Fibroblast of upper back skin (primary cell): ENCODE measurements at places on chromosomes 11 and 22.
A peak's percentile ranks its signal among the peaks of the same experiment; 100 is the strongest.

GRCh38 chr11:74630043-74630442 is 37.7 kb downstream of the POLD3 start:
- DNase-seq: no peak

- DNase-seq: no peak
Measured at GRCh38 chr11:14081581-14082231, 119.2 kb downstream of the SPON1 start.

GRCh38 chr11:83156996-83157593 is at the start of gene PCF11:
Gene PCF11 (plus strand): TSS chr11:83157131. CDS start chr11:83157440, 309 bp downstream.
- no peak for DNase-seq

GRCh38 chr11:10303558-10304363 is 1.1 kb upstream of the ADM start:
- peak; percentile 80 for DNase-seq

GRCh38 chr11:16280256-16280682 is 76.1 kb downstream of the SOX6 start:
- DNase-seq: peak; percentile 24

- DNase-seq: no peak
Measured at GRCh38 chr22:40410272-40410671, 39.9 kb downstream of the SGSM3 start.

DNA sequence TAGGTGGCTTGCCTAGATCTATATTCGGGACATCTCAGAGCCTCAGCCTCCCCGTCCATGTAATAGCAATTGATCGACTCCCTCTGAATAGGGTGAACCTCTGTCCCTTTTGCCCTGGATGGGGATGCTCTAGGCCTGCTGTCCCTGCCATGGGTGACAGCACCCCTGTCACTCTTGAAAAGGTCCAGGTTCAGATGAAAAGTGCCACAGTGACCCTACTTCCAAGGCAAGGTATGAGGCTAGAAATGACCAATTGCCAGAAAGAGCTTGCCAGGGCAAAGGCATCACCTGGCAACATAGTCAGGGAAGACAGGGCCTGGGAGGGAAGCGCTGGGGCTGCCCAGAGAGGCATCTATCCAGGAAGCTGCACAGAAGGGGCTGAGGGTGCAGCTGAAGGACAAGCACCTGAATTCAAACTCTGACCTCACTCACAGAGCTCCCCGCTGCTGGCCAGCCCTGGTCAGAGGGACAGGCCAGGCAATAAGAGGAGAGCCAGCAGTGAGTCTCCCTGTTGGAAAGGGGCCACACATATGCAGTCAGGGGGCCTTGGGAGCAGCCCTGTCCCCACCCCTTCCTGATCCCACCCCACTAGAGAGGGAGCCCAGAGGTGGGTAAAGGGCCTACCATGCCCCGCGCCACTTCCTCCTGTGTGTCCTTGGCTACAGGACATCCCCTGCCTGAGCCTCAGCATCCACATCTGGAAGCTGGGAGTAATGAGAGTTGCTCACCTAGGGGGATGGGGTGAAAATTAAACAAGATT is 9.0 kb upstream of the APOBEC3A start:
- no peak for DNase-seq

DNA sequence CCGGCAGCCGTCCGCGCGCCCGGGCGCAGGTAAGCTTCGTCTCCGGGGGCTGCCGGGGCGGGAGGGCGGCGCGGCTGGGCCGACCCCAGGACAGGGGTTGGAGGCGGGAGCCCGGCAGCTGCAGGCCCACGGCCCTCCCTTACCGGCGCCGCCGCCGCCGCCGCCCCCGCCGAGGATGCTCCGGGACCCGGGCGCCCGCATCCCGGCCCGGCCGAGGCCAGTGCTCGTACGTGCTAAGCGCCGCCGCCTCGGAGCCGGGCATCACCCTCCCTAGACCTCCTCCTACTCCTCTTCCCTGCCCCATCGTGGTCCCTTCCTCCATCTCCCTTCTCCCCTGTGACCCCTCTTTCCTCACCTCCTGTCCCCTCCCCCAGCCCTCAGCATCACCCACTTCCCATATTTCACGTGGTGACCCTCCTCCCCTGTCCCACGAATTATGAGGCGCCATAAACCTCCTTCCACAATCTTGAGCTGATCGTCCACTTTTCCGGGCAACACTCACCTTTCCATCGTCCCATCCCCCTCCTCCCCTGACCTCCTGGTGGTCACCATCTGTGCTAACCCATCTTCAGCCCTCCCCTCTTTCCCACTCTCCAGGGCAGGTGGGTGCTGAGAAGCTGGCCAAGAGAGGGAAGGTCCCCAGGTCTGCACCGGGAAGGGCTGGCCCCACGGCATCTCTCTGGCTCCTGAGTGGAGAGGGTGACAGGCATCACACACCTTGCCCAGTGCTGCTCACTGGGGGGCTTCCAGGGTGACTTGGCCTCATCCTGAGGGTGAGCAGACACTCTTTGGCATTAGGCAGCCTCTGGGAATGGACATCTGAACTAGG is 612 bp downstream of the ASPHD2 start:
- DNase-seq: no peak

GRCh38 chr11:10646681-10647355 is 46.7 kb downstream of the IRAG1 start:
- no peak for DNase-seq

- DNase-seq: no peak
Measured at GRCh38 chr11:59195586-59195985, 17.1 kb downstream of the MPEG1 start.
